Activated gamma-delta T cell treated with anti-CD3 and anti-CD28 coated beads, Interleukin-2, amount 50 U/mL, for 16 hours (primary cell): ENCODE measurements at places on chromosomes 1 and 21.

DNA sequence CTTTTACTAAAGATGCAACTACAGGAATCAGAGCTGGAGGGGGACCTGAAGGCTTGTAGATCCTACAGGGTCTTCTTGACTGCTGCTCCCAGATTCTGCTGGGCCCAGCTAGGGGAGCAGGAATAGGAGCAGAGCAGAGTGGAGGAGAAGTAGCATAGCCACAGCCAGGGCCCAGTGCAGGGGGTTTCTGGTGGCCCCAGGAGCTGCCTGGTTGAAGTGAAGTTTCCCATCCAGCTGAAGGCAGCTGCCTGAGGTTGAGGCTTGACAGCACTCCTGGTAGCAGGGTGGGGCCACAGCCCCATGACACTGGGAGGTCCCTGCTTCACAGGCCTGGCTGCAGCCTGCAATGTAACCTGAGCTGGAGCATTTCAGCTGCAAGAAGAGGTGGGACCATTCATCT is 2.0 kb upstream of the INPP5B start:
- no peak for DNase-seq

- DNase-seq, result no peak
Observed at GRCh38 chr1:64116537-64116936, 86.9 kb upstream of the UBE2U start.

- DNase-seq, result no peak
Observed at GRCh38 chr1:67978890-67979516, 71.4 kb downstream of the DIRAS3 start.

DNA sequence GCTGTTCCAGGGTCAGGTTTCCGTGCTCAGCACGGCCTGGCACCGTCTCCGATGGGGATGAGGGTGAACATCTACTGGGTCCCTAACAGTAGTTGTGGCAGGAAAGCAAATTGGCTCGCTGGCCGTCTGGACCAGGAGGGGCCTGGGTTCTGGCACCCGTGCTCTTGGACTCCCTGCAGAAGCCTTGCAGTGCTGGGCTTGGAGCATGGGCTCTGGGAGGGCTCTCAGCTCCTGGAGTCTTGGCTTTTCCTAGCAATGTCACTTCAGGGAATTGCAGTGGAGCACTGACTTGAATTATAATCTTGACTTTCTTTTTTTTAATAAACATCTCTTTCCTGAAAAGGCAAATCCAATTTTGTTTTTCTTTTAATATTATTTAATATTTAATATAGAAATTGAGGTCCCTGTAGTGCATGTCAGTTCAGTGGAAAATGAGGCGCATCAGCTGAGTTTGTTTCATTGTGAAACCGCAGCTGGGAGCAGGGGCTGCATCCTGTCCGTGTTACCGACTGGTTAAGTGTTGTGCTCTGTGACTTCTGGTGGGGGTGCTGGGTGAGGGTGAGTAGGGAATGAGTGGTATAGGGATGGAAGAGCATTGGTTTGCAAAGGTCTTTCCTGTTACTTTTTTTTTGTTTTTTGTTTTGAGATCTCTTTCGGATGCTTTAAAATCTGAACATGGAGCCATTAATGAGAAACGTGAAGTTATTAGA is 64.1 kb downstream of the PEX14 start:
- DNase-seq, result no peak

- DNase-seq, result no peak
Observed at GRCh38 chr1:8860738-8861516, 17.6 kb downstream of the ENO1 start.

GRCh38 chr1:194268839-194269238 is 1082.4 kb upstream of the B3GALT2 start:
- DNase-seq, result no peak

DNA sequence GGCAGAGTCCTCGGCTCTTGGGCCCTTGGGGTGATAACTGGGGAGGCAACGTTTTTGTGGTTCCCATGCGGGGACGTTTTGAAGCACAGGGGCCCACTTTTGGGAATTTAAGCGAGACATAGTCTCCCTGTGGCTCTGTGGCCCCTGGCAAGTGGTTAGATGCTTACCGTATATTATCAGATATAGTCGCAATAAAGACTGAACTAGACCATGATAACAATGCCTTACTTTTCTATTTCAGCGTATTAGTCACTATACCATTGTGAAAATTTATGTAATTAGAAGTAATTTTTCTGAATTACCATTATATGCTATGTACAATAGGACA is 538 bp upstream of the RCAN1 start:
- no peak for DNase-seq

DNA sequence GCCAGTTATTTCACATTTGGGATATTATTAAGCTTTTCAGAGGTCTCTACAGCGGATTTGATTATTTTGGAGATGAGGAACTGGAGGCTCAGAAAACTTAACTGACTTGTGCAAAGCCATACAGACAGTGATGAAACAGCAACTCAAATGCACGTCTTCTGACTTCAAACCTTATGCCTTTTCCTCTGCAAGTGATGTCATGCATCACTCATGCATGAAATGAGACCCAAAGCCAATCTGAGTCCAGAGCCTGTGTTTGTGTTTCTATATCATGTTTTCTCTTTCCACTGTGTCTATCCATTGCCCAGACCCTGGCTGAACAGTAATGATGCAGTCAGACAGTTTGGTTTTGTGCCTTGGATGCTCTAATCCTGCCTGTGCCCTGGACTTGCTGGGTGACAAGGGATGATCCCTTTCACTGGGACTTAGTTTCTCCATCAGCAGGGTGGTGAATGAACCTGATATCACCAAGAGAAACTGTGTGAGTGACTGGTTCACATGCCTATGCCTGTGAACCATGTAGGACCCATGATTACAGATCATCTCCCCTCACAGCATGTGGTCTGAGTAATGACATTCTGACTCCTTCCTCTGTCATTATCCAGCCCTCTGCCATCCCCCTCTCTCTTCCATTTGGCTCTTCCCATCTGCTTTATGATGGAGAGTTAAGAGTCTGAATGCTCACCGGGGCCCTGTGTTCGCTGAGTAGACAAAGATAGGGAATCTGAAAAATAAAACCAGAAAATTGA is 33.4 kb downstream of the SLAMF6 start:
- DNase-seq, result no peak

GRCh38 chr1:245177071-245177900 is 22.5 kb downstream of the KIF26B start:
- DNase-seq, result no peak

GRCh38 chr21:41536827-41537103 is 28.8 kb upstream of the TMPRSS2 start:
- DNase-seq, result no peak

GRCh38 chr1:56255516-56256152 is 323.7 kb downstream of the PLPP3 start:
- DNase-seq, result no peak

- no peak for DNase-seq
Observed at GRCh38 chr1:12014141-12014991, 4.9 kb upstream of the MIIP start.

DNA sequence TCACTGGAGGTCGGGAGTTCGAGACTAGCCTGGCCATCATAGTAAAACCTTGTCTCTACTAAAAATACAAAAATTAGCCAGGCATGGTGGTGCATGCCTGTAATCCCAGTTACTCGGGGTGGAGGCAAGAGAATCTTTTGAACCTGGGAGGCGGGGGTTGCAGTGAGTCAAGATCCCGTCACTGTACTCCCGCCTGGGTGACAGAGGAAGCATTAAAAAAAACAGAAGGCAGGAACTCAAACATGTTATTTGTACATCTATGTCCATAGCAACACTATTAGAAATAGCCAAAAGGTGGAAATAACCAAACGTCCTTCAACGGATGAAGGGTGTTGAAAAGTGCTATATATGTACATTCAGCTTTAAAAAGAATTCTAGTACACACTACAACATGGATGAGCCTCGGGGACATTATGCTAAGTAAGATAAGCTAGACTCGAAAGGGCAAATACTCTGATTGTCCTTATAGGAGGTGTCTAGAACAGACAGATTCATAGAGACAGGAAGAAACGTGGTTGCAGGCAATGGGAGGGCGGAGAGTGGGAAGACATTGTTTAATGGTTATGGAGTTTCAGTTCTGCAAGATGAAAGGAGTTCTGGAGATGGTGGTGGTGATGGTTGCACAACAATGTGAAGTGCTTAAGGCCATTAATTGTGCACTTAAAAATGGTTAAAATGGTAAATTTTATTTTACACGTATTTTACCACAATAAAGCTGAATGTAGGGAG is 19.2 kb downstream of the NLRP3 start:
- no peak for DNase-seq

GRCh38 chr1:8425150-8425780 is 107.4 kb downstream of the SLC45A1 start:
- DNase-seq, result no peak

DNA sequence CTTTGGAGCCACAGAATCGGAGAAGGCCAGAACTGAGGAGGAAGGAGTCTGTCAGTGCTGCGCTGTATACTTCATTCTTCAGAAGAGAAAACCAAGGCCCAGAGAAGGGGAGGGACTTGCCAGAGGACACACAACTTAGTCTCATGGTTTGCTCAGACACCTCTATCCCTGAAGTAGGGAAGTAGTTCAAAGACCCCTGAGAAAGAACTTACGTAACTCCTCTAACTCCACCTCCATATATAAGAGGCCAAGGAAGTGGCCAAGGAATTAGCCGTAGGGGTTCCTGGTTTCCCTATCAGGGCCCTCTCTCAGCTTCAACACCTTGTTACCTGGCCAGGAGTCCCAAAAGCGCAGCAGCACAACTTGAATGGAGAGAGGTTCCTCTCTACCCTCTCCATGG is 580 bp upstream of the NECTIN4 start:
- no peak for DNase-seq

GRCh38 chr1:53678507-53678906 is 60.5 kb downstream of the GLIS1 start:
- DNase-seq, result no peak

- no peak for DNase-seq
Observed at GRCh38 chr1:87673309-87673708, 344.6 kb downstream of the LMO4 start.

GRCh38 chr1:209674957-209675564 is at the start of gene G0S2:
G0S2 (plus strand) TSS chr1:209675412; CDS start chr1:209675685, 273 bp downstream.
- no peak for DNase-seq

GRCh38 chr1:28860332-28861073 is 48.5 kb downstream of the OPRD1 start:
- no peak for DNase-seq

GRCh38 chr1:155170101-155170785 is 2.9 kb downstream of the KRTCAP2 start:
- no peak for DNase-seq

DNA sequence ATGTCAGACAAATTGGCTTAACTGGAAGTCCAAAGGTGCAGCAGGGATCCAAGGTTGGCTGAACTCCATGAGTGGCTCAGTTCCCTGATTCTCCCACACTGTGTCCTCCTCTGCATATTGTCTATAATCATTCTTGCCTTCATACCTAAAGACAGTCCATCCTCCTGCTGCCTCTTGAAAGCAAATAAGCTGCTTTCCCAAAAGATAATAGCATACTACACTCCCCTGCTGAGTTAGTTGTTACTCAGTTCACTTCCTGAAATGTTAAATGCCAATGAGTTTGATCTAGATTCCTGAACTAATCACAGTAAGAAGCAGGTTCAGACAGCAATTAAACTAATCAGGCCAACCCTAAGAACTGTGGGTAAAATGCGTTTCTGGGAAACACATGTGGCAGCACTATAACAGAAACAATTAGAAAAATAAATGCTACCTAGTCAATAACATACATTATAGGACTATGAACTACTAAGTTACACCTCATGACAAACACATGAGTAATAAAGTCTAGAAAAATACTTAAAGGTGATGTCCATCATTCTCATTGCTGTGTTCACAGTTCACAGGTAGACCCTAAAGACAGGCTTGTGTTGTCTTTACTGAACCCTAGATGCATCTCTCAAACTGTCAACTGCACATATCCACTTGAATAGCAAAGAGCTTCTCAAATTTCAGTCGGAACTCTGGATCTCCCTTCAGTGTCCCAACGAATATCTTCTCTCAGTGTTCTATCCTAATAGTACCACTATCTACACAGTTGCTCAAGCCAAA is 50.8 kb upstream of the BOLA1 start:
- DNase-seq, result no peak

GRCh38 chr21:34004974-34005373 is 68.4 kb upstream of the MRPS6 start:
- DNase-seq, result no peak

- no peak for DNase-seq
Observed at GRCh38 chr1:116904791-116905320, 4.9 kb upstream of the PTGFRN start.

DNA sequence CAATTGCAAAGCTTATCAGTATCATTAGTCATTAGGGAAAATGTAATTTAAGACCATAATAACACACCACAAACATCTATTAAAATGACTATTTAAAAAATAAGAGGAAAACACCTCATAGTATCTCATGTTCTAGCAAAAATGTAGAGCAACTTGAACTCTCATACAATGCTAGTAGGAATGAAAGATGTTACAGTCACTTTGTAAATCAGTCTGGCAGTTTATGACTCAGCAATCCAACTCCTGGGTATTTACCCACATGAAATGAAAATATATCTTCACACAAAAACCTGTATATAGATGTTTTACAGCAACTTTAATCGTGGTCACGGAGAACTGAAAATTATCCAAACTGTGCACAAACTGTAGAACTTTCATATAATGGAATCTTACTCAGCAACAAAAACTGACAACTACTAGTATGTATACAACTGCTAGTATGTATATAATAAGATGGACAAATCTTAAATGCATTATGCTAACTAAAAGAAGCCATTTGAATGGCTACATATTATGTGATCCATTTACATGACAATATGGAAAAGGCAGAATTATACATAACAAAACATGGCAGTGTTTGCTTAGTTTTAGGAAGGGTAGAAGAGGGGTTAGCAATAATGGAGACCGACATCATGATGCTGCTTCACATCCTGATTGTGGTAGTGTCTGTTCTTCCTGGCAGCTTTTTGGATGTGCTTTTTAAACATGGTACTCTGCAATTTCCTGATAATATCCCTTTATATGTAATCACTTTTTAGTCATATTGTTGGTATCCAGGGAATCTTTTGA is 267.0 kb downstream of the KCTD3 start:
- no peak for DNase-seq

DNA sequence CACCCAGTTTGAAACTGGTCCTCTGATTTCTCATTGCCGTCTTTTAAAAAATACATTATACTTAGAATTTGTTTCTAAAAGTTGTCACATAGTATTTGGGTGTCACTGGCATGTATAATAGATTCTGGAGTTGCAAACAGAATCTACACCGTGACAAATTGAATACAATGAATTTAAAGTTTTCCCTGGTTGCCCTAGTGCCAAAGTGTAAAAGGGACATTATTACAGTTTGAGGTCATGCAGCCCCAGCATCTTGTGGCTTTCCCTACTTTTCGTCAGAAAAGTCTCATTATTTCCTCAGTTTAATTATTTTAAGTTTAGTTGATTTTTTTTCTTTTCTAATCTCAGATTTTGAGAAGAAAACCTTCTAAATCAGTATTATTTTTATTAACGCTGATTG is 155.9 kb downstream of the DISP1 start:
- no peak for DNase-seq
